Activated CD4-positive, alpha-beta T cell treated with anti-CD3 and anti-CD28 coated beads, Interleukin-2, amount 10 ng/mL, durations not matched to agents 24 days and 14 days (primary cell): ENCODE measurements at places on chromosomes 4 and X. TPM values are rescaled to one million over a fixed set of nuclear protein-coding genes. Genes with fewer than 3 reads are reported as not detected.
A peak's percentile ranks its signal among the peaks of the same experiment; 100 is the strongest.

Gene GPR34
- 0.16 and 0.43 TPM in 2 replicates for total RNA-seq

Gene ATG4A
- total RNA-seq = 7.8 and 9.4 TPM in 2 replicates

Gene NOX1
- not detected in 2 replicates for total RNA-seq

Gene TAF1
- 46.7 and 47.8 TPM in 2 replicates for total RNA-seq

Gene ETDA
- not detected in 2 replicates for total RNA-seq

Gene RPL34
- 1,411 and 1,425 TPM in 2 replicates for total RNA-seq

Gene CXCL3
- total RNA-seq = not detected in 2 replicates

Gene GDPD2
- 0.12 and 0.19 TPM in 2 replicates for total RNA-seq

Gene XK
- total RNA-seq = 0.14 and 0.17 TPM in 2 replicates

Gene SHOX
- not detected in 2 replicates for total RNA-seq

- no peak for DNase-seq
Measured at GRCh38 chr4:120703908-120704307, 218.6 kb downstream of the PRDM5 start.

- no peak for DNase-seq
Measured at GRCh38 chr4:2813446-2814405, 20.8 kb downstream of the SH3BP2 start.

GRCh38 chr4:84878090-84878489, 88.4 kb downstream of the WDFY3 start:
- no peak for DNase-seq

GRCh38 chr4:99817309-99817890, 773 bp downstream of the DAPP1 start:
- peak; percentile 65 for DNase-seq

- DNase-seq = no peak
Measured at GRCh38 chr4:95198961-95199360, 349.8 kb downstream of the UNC5C start.

GRCh38 chrX:152897222-152898131, at the start of gene ZNF185:
Gene ZNF185, plus strand, starts transcription at chrX:152898067. Its CDS starts 16,423 bp downstream, at chrX:152914490.
- peak; percentile 56 for DNase-seq

GRCh38 chrX:76555816-76556215, 128.3 kb downstream of the MAGEE1 start:
- DNase-seq = peak; percentile 58

DNA sequence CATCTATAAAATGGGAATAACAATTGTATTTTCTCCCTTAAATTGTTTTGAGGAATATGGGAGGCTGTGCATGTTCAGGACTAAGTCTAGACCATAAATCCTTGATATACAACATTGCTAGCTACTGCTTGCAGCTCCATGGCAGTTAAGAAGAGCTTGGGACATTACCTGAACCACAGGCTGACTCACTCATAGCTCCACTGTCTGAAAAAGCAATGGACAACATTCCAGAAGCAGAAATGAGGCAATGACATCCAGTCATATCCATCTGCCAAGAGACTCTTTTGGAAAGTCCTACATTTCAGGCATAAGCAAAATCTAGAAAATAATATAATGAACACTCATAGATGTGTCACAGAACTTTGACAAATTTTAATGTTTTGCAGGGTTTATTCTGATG, 167.3 kb upstream of the LEF1 start:
- DNase-seq = no peak

DNA sequence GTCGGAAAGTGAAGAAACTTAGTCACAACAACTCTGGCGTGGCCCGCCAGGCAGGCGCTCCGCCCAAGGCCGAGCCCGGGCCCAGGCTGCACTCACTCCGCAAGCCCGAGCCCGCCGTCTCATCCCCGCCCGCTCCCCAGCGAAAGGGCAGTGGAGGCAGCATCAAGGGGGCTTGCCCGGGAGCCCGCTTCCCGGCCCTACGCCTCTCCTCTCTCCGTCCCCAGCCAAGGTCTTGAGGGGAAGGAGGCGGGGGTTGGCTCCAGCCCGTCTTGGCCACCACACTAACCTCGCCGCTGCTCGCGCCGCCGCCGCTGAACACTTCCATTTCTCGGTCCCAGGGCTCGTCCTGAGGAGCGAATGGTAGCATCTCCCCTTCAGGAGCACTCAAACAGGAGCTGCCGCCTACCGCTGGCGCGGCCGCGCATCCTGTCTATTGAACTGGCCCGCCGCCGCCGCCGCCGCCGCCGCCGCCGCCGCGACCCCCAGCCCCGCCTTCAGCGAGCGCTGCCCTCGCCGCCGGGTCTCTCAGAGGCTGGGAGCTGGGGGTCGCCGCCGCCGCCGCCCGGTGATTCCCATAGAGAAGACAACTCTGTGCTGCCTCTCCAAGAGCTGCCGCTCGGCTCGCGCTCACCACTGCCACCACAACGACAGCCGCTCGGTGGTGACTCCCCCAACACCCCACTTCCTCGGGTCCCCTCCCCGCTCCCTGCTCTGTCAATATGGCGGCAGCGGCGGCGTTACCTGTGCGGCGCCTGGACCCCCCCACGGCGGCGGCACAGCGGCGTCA, at the start of gene RPS6KA6:
Gene RPS6KA6, minus strand, starts transcription at position 667 of the 787 bp plus-strand sequence. Its CDS starts 300 bp downstream, at position 367.
- DNase-seq = peak; percentile 42

- no peak for DNase-seq
Measured at GRCh38 chr4:101175896-101176676, 171.2 kb downstream of the PPP3CA start.

DNA sequence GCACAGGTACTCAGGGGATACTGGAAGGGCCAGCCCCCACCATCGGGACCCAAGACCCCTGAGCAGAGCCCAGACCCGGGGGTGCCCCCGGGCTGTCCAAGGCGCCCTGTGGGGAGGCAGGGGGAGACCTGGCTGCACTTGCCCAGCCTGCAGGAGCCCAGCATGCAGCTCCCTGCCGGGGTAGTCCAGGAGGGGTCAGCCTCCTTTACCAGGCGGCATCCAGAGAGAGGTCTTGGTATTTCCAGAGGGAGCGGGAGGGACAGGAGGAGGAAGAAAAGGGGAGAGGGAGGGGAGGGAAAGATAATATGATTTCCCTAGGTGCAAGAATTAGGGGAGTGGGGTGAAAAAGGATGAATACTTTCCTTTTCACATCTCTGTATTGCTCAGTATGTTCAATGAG, 97.5 kb downstream of the ABLIM2 start:
- DNase-seq = no peak

- DNase-seq = no peak
Measured at GRCh38 chr4:135418353-135418752, 1216.8 kb upstream of the PABPC4L start.

DNA sequence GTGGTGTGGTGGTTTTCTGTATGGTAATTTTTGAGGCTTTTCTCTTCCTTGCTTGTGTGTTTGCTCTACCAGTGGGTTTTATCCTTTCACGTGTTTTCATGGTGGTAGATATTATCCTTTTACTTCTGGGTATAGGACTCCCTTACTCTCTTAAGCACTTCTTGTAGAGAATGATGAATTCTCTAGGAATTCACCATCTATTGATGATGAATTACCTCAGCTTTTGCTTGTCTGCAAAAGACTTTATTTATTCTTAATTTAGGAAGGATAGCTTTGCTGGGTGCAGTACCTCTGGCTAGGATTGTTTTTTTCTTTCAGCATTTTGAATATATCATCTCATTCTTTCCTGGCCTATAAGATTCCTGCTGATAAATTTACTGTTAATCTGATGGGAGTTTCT, 415.3 kb downstream of the PDGFC start:
- DNase-seq = no peak
